ENCODE measurements at places on chromosomes 11 and 22.

- peak; percentile 49 for DNase-seq
Observed at GRCh38 chr11:16843294-16843693, 104.8 kb downstream of the C11orf58 start.

DNA sequence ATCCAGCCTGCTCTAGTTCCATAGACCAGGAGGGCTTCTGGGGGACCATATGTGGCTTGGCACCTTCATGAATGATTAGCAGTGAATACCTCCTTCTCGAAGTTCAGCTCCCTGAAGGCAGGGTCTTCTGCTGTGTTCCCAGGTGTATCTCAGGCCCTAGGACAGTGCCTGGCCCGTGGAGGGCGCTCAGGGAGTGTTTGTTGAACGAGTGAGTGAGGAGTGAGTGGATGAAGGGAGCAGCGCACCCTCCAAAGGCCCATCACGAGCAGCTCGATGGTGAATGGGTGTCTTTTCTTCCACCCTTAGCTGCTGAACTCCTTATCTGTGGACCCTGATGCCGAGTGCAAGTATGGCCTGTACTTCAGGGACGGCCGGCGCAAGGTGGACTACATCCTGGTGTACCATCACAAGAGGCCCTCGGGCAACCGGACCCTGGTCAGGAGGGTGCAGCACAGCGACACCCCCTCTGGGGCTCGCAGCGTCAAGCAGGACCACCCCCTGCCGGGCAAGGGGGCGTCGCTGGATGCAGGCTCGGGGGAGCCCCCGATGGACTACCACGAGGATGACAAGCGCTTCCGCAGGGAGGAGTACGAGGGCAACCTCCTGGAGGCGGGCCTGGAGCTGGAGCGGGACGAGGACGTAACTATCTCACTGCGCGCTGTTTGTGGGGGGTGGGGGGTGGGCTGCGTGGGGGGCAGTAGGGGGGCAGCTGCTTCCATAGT lies 9.5 kb downstream of the ANO1 start:
- no peak for DNase-seq

DNA sequence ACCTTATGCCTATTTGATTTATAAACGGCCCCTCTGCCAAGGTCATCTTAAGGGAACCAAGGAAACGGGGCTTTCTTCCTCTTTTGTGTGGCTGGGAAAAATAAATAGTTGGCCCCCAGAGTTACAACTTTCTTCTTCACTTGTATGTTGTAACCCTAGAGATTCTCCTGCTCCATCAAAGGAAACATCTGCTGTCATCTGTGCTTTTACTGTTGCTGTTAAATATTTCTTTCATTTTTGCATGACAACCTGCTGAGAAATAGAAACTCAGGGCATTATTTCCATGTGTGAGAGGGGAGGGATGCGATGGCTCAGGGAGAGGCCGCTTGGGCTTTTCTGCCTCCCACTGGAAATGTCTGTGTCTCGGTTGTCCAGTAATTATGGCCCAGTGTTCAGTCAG lies 21.8 kb upstream of the CDC42EP2 start:
- DNase-seq, result no peak

DNA sequence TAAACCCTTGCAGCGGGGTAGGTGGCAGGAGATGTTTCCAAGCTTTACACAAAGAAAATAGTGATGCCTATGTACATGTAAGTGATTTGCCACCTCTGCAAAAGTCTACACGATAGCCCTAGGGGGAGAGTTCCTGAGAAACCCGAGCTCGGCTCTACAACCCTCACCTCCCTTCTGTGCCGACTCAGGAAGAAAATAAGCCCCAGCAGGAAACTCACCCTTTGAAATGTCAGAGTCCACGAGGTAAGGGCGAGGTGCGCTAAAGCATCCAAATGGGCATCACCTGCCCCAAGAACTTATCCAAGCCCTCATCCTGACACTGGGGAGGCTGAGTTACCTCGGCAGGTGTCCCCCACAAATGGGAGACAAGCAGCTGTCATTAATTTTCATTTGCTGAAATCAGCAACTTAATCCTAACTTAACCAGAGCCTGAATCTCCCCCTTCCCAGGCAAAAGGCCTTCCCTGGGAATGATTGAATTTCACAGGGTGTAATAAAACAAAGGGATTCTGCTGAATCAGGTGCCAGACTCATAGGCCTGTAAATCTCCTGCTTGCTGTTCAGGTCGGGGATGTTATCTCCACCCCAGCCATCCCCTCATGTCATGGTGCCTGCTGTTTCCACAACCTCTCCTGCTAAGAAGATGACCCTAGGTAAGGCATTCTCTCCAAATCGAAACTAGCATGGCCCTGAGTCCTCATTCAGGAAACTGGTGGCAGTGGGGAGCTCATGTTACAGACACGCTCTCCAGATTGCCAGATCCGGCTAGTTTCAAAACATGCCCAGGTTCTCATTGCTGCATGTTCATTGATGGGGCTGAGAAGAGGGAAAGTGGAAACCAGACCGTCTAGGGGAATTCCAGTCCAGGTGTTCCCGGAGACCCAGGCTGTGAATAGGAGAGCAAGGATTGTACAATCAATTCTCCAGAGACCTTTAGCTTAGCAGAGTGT lies 105.3 kb upstream of the KIRREL3 start:
- no peak for DNase-seq

DNA sequence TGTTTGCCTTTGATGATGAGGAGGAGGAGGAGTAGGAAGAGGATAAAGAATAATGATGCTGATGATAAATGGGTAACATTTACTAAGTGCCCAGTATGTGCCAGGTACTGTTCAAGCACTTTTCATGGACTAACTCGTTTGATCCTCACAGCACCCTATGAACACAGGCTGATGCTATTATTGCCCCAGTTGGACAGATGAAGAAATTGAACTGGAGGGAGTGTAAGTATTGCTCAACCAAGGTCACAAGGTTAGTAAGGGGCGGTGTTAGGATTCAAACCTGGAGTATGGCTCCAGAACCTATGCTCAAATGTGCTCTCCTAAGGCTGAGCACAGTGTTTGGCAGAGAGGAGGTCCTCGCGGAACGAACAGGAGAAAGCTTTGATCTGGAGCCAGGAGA lies 78.6 kb downstream of the SYN3 start:
- no peak for DNase-seq

DNA sequence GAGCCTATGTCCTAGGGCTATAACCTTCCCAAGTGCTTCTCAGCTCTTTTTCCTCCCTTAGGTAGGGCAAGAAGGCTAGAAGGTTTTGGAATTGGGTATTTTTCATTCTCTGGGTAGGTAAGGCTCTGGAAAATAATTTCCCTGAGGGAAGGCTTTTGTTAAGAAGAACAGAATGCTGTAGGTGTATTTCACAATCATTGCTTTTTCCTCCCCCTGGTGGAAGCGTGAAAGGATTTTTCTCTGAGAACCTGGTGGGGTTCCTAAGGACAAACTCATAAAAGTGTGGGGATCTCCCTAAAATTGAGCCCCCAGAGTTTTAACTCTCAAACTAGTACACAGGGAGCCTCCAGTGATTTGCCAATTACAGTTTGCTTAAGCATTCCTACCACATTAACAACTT lies 41.1 kb upstream of the NARS2 start:
- no peak for DNase-seq

- DNase-seq, result no peak
Observed at GRCh38 chr11:9249252-9249651, 15.9 kb downstream of the DENND5A start.

GRCh38 chr11:14119357-14119756 lies 156.8 kb downstream of the SPON1 start:
- DNase-seq, result no peak

GRCh38 chr11:61671527-61671926 lies 8.7 kb upstream of the DAGLA start:
- peak; percentile 27 for DNase-seq

- DNase-seq, result no peak
Observed at GRCh38 chr11:69931060-69931910, 112.1 kb upstream of the FGF3 start.
